ENCODE measurements at places on chromosomes 16 and 17.

GRCh38 chr17:57972151-57972550, 15.9 kb downstream of the VEZF1 start:
- DNase-seq: no peak

DNA sequence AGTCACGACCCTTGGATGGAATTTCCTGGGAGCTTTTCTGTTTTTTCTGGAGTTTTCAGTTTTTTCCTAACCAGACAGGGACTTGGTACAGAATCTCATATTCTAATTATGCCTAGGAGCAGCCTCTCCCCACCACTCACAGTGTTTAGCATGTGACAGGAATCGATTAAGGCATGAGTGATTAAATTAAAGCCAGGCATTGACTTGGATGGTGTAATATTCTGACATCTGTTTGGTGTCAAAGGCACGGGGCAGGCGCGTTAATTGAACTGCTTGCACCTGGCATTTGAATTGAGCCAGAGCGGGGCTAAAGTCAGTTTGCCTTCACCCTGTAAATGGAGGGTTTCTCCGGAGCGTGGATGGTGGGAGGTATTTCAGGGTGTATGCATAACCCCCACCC, 11.9 kb downstream of the MAPT start:
- DNase-seq: no peak

DNA sequence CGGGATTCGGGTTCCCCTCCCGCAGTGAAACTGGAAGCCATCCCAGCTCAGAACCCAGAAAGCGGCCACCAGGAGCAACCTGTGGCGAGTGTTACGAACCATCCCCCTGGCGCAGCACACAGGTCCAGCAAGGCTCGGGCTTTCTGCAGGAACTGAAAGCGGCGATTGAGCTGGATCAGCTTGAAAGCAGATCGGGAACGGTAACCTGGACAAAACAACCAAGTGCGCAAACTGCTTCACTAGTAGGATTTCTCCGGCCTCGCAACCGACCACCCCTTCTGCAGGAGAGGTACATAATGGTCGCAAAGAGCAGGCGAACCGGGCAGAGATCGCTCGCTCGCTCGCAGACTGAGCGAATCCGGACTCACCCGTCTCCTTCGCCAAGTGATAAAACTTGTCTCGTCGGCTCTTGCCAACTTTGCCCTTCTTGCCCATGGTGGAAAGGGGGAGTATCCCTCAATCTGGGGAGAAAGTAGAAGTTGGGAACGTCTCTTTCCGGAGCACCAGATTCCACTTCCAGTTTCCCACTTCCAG, 696 bp upstream of the PSMC5 start:
- no peak for DNase-seq

DNA sequence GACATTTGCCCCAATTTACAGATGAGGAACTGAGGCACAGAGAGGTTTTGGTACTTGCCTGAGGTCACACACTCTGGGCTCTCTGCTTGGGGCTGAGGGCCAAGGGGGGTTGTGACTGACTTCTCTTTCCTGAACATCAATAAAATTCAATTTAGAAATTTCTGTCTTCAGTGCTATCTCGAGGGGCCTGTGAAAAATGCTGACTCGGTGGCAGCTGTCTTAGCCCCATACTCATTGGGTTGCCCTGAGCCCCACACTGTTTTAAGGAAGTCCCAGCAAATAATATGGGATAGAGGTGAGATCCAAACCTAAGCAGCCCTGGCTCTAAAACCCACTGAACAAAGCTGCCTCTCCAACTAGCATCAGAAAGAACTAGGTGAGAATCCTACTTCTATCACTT, 7.0 kb upstream of the BRCA1 start:
- DNase-seq: no peak

GRCh38 chr17:73679476-73679875, 35.2 kb upstream of the SDK2 start:
- no peak for DNase-seq

Measured in CD4-positive, alpha-beta T cell (primary cell).